ENCODE measurements at places on chromosomes 11 and 22. TPM values are rescaled to one million over a fixed set of nuclear protein-coding genes. Genes with fewer than 3 reads are reported as not detected.

GRCh38 chr11:129383060-129383459 is 7.4 kb downstream of the BARX2 start:
- DNase-seq, result no peak

GRCh38 chr11:103494491-103494890 is 385.3 kb downstream of the DYNC2H1 start:
- DNase-seq, result no peak

GRCh38 chr22:36811094-36811800 is 5.6 kb downstream of the PVALB start:
- DNase-seq, result no peak

GRCh38 chr11:16418428-16419097 is 62.2 kb upstream of the SOX6 start:
- DNase-seq, result no peak

GRCh38 chr11:83467837-83468236 is 181.7 kb upstream of the CCDC90B start:
- no peak for DNase-seq

GRCh38 chr22:30790366-30790765 is 95.7 kb downstream of the OSBP2 start:
- DNase-seq, result no peak

DNA sequence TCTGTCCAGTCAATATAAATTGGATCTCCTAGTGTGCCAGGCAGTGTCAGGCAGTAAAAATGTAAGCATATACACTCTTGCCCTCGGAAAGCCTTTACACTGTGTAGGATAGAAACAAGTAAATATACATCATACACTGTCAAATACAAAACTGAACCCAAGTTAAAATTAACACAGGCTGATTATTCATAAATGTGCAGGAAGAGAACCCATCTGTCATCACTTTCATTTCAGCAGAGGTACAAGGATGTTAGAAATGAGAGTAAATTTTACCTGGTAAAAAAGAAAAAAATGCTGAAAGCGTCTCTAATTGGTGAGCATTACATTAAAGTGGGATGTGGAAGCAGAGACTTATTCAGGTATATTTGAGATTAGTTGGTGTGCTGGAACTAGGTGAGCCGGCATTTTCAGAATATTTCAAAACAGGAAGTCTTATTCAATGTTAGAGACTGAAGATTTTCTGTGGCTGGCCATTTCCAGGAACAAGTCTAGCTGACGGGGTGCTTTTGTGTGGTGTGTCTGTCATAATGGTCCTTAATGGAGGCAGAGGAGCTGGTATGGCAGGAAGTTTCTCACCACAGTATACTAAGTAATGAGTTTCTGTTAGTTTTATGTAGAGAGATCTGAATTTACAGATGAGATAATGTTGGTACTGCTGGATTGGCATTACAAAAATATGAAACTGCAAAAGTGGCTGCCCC is 192.6 kb downstream of the CASP12 start:
- DNase-seq, result no peak

GRCh38 chr22:41823797-41824196 is 9.1 kb upstream of the SREBF2 start:
- no peak for DNase-seq

- DNase-seq, result no peak
These were observed 43.2 kb upstream of the CHKA start for GRCh38 chr11:68164437-68164836.

DNA sequence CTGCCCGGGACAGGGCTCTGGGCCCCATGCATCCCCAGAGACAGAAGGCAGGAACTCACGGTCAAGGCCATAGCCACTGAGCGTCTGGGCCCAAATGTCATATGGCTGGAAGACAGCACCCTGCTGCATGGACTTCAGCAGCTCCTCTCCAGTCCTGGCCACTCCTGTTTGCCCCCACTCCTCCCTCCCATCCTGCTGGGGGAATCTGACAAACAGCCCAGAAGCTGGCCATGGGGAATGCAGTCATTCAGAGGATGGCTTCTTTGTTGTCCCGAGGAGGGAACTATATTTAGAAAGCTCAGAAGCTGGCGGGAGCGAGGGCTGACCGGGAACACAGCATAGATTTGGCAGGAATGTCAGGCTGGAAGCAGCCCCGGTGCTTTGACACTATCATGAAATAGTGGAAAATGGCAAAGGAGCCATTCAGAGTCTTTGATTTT is 35.0 kb downstream of the DKK3 start:
- no peak for DNase-seq

GRCh38 chr22:35642305-35642741 is 5.9 kb upstream of the APOL6 start:
- no peak for DNase-seq

DNA sequence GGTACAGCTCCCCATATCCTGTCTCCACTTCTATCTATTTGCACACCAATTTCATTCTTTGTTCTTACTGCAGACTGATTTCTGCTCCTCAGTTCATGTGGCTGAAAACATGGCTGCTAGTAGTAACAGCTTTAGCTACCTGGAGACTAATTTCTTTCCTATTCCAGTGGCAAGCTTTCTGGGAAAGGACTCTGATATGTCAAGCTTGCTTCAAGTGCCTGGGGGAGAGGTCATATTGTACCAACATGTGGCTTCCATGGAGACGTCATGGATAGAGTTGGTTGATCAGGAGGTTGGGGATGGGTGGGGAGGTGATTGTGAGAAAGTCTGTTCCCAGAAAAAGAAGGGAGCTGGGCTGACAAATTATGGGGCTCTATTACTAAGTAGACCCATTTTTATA is 44.9 kb downstream of the ADM start:
- DNase-seq, result no peak

GRCh38 chr11:77088236-77089003 is 14.2 kb upstream of the OMP start:
- DNase-seq, result no peak

DNA sequence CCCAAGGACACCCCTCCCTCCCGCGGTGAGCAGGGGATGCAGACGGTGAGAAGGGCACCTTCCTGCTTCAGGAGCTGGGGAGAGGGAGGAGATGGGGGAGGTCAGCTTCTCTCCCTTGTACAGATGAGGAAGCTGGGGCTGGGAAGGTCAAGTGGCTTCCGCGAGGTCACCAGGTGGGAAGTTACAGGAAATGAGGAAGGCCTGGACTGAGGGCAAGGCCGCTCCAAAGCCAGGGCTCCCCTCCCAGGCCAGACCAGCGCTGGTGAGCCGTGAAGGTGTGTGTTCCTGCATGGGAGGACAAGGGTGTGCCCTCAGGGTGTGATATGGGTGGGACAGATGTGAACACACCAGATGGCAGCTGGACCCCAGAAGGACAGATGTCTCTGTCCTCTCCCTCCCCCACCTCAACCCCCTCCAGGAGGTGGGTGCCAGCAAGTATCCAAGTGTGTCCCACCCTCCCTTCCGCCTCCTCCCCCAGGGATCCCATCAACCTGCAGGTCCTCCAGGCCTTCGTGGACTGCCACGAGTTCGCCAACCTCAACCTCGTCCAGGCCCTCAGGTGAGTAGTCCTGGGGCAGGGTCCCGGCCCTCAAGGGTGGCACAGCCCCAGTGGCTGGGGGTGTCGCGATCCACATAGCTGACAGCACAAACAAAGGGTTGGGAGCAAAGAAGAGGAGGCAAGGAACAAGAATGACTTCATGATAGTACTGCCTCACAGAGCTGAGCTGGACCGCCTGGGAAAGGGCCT is 16.6 kb downstream of the CYTH4 start:
- no peak for DNase-seq

- no peak for DNase-seq
These were observed 24.2 kb downstream of the CYTH4 start for GRCh38 chr22:37306494-37306829.

- DNase-seq, result no peak
These were observed 39.4 kb downstream of the CEP57 start for GRCh38 chr11:95829580-95830259.

DNA sequence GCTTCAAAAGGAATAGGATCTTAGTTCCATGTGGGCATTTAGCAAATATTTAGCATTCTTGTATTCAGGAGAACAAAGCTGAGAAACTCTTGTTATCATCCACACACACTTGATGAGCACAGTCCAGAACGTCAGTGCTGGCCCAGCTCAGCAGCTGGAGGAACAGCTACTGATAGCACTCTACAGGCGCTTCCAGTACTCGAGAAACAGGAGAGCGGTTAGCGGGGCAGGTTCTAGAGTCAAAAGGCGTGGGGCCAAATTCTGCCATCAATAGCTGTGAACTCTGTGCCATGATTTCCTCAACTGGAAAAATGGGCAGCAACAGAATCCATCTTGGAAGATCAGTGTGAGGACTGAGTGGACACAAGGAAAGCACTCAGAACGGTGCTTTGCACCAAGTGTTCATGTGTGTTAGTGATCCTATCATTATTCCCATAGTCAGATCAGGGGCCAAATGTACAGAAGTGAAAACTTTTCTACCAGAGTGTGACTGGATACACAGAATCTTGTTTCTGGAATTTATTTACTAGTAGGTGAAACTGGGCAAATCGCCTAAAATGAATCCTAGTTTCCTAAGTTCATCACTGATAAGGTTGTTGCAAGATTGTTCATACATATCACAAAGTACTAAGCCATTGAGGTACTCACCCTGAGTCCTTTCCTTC is 3.2 kb downstream of the JOSD1 start:
- DNase-seq, result no peak

GRCh38 chr22:49966774-49967705 is 6.5 kb downstream of the PIM3 start:
- DNase-seq, result peak; percentile 49

GRCh38 chr22:36924151-36924698 is 10.8 kb downstream of the CSF2RB start:
- DNase-seq, result no peak

GRCh38 chr11:85947431-85948272 is 92.5 kb downstream of the CCDC83 start:
- no peak for DNase-seq

DNA sequence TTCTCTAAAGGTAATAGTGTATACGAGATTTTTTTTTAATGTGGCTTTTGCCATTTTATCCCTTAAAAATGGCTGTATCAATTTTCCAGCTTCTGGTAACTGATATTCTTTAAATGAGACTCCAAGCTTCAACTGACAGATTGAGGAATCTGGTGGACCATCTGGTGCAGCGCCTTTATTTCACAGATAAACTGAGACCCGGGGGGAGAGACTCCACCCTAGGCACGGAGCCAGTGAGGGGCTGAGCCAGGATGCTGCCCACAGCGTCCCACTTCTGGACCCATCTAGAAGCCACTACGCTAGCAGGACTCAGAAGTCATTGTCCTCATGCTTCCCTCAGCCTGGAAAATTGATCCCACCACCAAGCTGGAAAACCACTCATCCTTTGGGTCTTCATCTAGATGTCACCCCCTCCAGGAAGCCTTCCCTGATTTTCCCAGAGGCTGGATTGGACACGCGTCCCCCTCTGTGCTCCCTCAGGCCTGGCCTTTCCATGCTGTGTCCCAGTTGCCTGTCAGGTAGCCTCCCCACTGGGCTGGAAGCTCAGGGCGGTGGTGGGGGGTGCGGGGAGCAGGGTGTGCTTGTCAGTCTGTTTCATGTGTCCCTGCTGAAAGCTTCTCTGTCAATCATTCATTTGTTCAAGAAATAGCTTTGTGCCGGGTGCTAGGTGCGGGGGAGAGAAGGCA is 12.3 kb upstream of the CD5 start:
- DNase-seq, result no peak

DNA sequence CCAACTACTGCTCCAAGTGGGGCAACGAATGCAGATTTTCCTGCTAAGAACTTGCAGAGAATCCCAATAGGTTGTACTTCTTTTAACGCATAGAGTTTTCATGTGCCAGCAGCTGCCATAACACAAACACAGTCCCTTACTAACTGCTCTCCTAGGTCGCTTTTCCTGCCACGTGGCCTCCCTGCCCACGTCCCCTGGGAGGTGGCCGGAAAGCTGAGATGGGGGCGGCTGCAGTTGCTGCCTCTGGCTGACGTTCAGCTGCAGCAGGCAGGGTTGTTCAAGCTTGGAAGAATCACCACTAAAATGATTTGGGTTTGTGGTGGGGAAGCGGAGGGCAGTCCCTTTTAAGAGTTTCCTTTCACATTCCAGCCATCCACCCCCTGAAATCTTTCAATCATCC is 39.3 kb downstream of the ZNF202 start:
- DNase-seq, result no peak

- no peak for DNase-seq
These were observed 16.8 kb downstream of the TRMU start for GRCh38 chr22:46352276-46352675.

GRCh38 chr11:72929256-72929655 is 115.0 kb downstream of the ATG16L2 start:
- no peak for DNase-seq

- DNase-seq, result no peak
These were observed 13.0 kb downstream of the MRPL21 start for GRCh38 chr11:68890490-68891231.

DNA sequence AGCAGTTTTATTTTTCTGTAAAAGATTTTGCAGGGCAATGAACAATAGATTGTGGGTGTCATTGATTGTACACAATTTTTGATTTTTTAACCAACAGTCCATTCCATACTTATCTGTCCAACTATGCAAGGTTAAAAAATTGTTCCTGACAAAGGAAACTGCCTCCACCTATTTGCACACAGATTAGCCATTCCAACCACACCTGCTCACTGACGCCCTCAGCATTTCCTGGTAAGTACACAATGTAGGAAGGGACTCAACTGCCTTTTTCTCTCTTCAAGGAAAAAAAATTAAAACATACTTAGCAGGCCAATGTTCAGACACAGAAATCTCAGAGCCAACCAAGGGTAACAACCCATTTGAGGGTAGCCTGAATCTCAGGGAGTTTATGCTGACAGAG is 4.3 kb upstream of the FUT4 start:
- DNase-seq, result no peak

GRCh38 chr11:134068829-134069425 is at the start of gene JAM3:
JAM3 (plus strand) TSS chr11:134069072; CDS start chr11:134069084, 12 bp downstream.
- peak; percentile 99 for DNase-seq

- DNase-seq, result no peak
These were observed 7.2 kb downstream of the MS4A15 start for GRCh38 chr11:60763692-60764369.

- DNase-seq, result peak; percentile 51
These were observed 2.5 kb upstream of the BEST1 start for GRCh38 chr11:61947486-61948210.

DNA sequence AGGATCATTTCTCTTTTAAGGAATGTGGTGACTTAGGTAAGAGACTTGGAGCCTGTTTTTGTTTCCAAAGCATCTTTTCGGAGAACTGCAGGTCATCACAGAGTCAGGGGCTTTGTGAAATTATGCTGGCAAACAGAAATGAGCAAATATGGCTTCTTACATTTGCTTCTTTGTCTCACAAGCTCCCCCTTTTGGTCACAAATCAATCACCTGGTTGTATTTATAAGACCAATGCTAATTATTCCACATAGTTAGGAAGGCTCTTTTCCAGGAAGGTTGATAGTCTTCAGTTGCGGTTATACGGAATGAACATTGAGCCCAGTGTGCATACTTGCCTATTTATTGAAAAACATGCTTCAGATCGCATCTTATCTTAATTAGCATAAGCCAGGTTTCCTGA is 34.6 kb upstream of the CEP126 start:
- DNase-seq, result no peak

The SNX32 gene
- 0.37 TPM for total RNA-seq

The BATF2 gene
- total RNA-seq, result 0.24 TPM

The TBX10 gene
- not detected for total RNA-seq

The PARVA gene
- not detected for total RNA-seq

The GGTLC2 gene
- not detected for total RNA-seq

The CALCA gene
- total RNA-seq, result not detected

The SCN2B gene
- not detected for total RNA-seq

The PKNOX2 gene
- not detected for total RNA-seq

The KRTAP5-7 gene
- 0.24 TPM for total RNA-seq

The ANO1 gene
- not detected for total RNA-seq
